Stimulated activated CD8-positive, alpha-beta memory T cell treated with anti-CD3 and anti-CD28 coated beads, Interleukin-4, amount 100 ng/mL, for 4 hours (primary cell): ENCODE measurements at places on chromosomes 7 and 10.

GRCh38 chr10:124349996-124350280, 68.8 kb downstream of the OAT start:
- no peak for DNase-seq

- DNase-seq: no peak
Measured at GRCh38 chr7:114957444-114957843, 35.5 kb downstream of the MDFIC start.

DNA sequence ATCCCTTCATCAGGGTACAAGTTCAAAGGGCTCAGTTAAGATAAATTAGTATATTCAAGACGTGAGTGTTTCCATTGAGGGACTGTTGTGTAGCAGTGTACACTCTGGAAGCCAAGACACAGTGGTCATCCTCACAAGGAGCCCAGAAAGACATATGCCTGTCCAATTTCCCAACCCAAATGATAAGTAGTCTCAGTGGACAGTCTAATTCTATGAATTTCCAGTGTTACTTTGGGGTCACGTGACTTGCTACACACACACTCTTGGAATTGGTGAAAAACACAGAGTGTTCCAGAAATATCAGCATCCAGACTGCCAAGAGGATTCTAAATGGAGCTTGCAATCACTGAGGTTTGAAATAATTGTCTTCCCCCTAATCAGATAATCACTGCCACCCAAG, 365.1 kb downstream of the WDR11 start:
- DNase-seq: no peak

- no peak for DNase-seq
Measured at GRCh38 chr7:128003167-128003566, 28.1 kb downstream of the LRRC4 start.

DNA sequence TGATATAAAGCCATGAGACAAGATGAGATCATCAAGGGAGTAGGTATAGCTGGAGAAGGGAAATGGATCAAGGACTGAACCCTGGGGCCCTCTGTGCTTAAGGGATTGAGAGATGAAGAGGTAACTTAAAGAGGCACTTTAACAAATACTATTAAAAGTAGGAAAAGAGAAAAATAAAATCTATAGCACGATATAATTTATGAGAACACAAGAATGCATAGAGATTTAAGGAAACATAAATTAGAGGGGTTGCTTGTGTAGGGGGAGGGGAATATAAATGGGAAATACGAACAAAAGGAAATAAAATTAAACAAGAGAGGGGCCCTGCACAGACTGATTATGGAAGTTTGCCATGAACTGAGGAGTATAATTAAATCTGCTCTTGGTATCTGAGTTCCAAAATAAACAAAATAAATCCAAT, 15.6 kb upstream of the LRRC17 start:
- DNase-seq: no peak
